ENCODE measurements at places on chromosomes 1 and 21.

- DNase-seq = no peak
These were observed 2.9 kb upstream of the WNT2B start for GRCh38 chr1:112505878-112506277.

GRCh38 chr1:86227026-86227425 lies 70.5 kb upstream of the COL24A1 start:
- DNase-seq = no peak

DNA sequence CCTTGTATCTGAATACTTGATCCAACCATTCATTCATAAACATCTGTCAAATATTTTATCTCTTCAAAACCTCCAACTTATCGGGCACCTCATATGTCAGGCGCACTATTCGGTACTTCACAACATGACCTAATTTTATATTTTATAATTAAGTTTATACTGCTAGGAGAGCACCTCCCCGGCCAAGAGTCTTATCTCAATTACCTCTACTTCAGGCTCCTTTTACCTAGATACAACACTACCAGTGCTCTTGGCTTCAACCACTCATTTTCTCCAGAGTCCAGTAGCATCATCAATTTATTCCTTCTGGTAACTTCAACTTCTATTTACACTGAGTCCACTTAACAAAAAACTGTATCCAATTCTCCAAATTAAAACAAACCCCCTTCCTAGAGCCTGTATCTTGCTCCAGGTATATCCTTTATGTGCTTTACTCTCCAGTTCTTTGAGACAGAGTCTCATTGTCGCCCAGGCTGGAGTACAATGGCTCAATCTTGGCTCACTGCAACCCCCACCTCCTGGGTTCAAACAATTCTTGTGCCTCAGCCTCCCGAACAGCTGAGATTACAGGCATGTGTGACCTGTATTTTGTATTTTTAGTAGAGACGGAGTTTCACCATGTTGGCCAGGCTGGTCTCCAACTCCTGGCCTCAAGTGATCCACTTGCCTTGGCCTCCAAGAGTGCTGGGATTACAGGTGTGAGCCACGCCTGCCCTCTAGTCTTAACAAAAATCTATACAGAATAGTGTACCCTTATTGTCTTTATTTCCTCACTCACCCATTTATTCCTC lies 18.8 kb downstream of the GPBP1L1 start:
- DNase-seq = no peak

DNA sequence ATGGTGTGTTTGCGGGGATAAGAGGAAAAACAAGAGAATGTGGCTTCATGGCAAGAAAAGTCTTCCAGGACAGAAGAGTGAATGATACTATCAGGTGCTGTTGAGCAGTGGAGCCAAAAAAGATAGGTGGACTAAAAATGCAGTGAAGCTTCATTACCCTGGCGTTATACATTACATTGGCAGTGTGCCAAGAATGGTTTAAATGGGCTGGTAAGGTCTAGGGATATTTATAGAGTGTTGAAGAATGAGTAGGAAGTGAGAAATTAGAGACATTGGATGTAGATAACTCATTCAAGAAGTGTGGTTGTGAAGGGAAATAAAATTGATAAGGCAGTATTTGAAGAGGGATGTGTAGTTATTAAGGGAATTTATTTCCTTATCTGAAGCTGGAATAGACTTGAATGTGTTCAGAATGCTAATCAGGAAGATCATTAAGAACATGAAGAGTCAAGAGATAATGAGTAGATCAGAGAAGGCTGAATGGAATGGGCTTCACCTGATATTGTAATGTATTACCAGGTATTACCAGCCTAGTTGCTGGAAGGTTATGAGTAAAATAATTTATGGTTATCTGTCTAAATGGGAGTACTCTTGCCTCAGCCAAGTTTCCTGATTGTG lies 72.7 kb downstream of the MAST2 start:
- no peak for DNase-seq

- DNase-seq = no peak
These were observed 16.1 kb downstream of the ENSA start for GRCh38 chr1:150613061-150613920.

DNA sequence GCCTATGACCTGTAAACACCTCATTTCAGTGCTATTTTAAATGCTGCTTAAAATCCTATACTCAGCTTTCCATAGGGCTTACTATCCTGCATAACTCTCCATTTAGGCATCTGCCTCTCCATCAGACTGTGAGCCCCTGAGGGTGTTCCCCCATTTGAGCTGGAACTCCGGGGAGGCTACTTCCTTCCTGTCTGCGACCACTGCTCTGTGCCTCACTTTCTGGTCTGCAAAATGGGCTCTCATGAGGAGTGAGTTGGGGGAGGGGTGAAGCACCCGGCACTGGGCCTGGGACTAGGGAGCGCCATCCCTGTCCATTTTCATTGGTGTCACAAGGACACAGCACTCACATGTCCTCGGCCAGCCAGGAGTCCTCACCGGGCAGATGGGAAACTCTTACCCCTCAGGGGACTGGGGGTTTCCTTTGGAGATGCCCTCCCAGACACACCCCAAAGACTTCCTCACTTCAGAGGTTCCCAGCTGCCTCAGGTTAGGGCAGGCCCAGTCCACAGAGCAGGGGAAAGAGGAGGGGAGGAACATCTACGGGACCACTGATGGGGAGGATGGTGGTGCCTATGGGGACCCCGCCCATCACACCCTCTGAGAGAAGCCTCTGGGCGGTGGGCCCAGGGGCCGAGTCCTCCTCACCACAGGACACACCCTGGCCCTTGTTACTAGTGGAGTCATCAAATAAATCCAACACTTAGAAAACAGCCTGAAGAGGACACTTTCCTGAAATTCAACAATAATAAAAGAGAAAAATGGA lies 134.9 kb downstream of the MATN1 start:
- DNase-seq = no peak

DNA sequence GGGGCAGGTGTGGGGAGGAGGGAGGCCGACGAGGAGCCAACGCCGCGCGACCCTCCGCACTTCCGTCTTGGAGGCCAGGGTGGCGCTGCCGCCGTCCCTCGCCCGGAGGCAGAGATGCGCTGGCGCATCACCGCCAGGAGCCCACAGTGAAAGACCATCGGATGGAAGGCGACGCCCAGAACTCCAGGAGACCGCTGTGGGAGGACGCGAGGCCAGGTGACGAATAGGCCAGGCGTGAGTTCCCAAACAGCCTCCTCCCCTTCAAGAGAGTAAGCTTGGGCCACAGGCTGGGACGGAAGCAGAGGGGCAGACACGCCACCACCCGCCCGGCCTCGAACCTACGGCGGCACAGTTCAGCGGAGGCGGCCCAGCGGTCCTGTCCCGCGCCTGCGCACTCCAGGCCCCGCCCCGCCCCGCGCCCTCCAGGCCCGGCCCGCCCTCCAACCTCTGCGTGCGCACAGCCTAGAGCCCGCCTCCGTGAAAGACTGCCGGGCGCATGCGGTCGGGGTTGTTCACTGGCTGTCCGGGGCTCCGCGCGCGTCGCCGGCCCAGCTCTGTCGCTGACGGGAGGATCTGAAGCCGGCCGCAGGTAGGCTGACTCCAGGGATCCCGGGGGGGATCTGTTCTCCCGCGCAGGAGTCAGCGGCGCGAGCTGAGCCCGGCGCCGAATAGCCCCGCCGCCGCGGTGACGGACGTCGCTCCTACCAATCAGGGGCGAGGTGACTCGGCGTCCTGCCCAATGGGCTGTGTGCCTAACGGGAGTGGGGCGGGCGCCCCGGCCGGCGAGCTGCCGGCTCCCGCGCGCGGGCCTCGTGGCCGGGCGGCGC lies at the start of gene CTPS1:
CTPS1 (plus strand) TSS at position 456 of the 827 bp plus-strand sequence. CDS start 3,595 bp downstream, outside the sequence.
- DNase-seq = peak; percentile 91

All from activated CD8-positive, alpha-beta memory T cell treated with anti-CD3 and anti-CD28 coated beads for 48 hours (primary cell).